ENCODE measurements at places on chromosomes 11 and 22.

DNA sequence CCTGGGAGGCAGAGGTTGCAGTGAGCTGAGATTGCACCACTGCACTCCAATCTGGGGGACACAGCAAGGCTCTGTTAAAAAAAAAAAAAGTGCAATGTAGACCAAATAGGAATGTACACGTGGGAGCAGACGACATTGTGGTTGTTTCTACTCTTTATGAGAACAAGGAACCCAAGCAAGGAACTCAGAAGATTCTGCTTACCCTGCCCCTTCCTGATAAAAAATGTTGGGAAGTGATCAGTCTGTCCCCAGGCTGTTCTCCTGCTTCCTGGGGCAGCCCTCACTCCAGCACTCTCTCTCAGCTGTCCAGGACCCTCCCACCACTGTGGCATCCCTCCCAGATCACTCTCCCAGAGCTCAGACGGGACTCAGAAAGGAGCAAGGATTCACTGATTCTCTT is 31.8 kb downstream of the SLCO2B1 start:
- H3K36me3 ChIP-seq: no peaks in the 10 kb centered on the region
- no peak for DNase-seq
- H3K27me3 ChIP-seq: no peaks in the 10 kb centered on the region
- H3K27ac ChIP-seq: no peak overlapping the region
- H3K4me1 ChIP-seq: no peaks in the 10 kb centered on the region

GRCh38 chr11:72396041-72396440 is 38.3 kb downstream of the CLPB start:
- peaks cover 4% of the 10 kb centered on the region for H3K36me3 ChIP-seq
- H3K27ac ChIP-seq: no peak overlapping the region

- no peaks in the 10 kb centered on the region for H3K4me1 ChIP-seq
- H3K27ac ChIP-seq: no peak overlapping the region
- H3K27me3 ChIP-seq: no peaks in the 10 kb centered on the region
- H3K36me3 ChIP-seq: no peaks in the 10 kb centered on the region
- no peak overlapping the region for H3K4me3 ChIP-seq
- DNase-seq: no peak
These were observed 129.9 kb downstream of the BUD13 start for GRCh38 chr11:116642902-116643301.

- no peaks in the 10 kb centered on the region for H3K4me1 ChIP-seq
- H3K4me3 ChIP-seq: no peak overlapping the region
- H3K27ac ChIP-seq: no peak overlapping the region
- no peak for DNase-seq
These were observed 43.7 kb upstream of the TOP3B start for GRCh38 chr22:22026157-22026831.

- H3K27me3 ChIP-seq: no peaks in the 10 kb centered on the region
- no peak for DNase-seq
- no peak overlapping the region for H3K4me3 ChIP-seq
- H3K36me3 ChIP-seq: no peaks in the 10 kb centered on the region
- no peak overlapping the region for H3K27ac ChIP-seq
These were observed 8.6 kb upstream of the ARHGAP8 start for GRCh38 chr22:44743804-44744211.

- no peaks in the 10 kb centered on the region for H3K36me3 ChIP-seq
- no peak overlapping the region for H3K27ac ChIP-seq
- no peaks in the 10 kb centered on the region for H3K4me1 ChIP-seq
These were observed 817.0 kb downstream of the NTM start for GRCh38 chr11:132187386-132187785.

- no peaks in the 10 kb centered on the region for H3K4me1 ChIP-seq
- H3K27ac ChIP-seq: no peak overlapping the region
- no peaks in the 10 kb centered on the region for H3K27me3 ChIP-seq
- DNase-seq: no peak
- H3K4me3 ChIP-seq: no peak overlapping the region
- H3K36me3 ChIP-seq: no peaks in the 10 kb centered on the region
These were observed 5.8 kb downstream of the TECTA start for GRCh38 chr11:121106812-121107211.

GRCh38 chr22:46598224-46598623 is 22.0 kb upstream of the GRAMD4 start:
- H3K36me3 ChIP-seq: no peaks in the 10 kb centered on the region
- H3K27ac ChIP-seq: no peak overlapping the region
- no peaks in the 10 kb centered on the region for H3K27me3 ChIP-seq
- no peak for DNase-seq
- H3K4me3 ChIP-seq: no peak overlapping the region

DNA sequence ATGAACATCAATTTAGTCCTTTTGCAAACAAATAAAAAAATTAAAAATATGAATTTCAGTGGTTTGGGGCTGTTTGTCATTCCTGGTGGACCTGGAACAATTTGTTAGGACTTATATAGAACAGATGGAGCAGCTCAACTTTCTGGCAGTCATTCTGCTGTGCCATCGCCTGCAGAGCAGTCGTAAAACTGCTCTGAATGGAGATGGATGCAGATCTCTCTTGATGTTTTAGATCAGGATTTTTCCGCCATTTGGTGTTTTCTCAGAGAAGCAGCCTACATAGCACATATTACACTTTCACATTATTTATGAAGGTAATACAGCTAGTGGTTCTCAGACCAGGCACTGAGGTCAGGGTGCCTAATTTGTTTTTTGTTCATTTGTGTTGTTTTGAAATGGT is 31.8 kb upstream of the HSPA8 start:
- DNase-seq: no peak
- H3K27ac ChIP-seq: no peak overlapping the region
- no peaks in the 10 kb centered on the region for H3K36me3 ChIP-seq
- no peaks in the 10 kb centered on the region for H3K27me3 ChIP-seq
- H3K4me3 ChIP-seq: no peak overlapping the region

GRCh38 chr11:133656082-133656635 is 123.9 kb upstream of the OPCML start:
- no peak for DNase-seq
- no peak overlapping the region for H3K4me3 ChIP-seq
- H3K4me1 ChIP-seq: no peaks in the 10 kb centered on the region
- no peaks in the 10 kb centered on the region for H3K27me3 ChIP-seq
- H3K27ac ChIP-seq: no peak overlapping the region
- no peaks in the 10 kb centered on the region for H3K36me3 ChIP-seq

DNA sequence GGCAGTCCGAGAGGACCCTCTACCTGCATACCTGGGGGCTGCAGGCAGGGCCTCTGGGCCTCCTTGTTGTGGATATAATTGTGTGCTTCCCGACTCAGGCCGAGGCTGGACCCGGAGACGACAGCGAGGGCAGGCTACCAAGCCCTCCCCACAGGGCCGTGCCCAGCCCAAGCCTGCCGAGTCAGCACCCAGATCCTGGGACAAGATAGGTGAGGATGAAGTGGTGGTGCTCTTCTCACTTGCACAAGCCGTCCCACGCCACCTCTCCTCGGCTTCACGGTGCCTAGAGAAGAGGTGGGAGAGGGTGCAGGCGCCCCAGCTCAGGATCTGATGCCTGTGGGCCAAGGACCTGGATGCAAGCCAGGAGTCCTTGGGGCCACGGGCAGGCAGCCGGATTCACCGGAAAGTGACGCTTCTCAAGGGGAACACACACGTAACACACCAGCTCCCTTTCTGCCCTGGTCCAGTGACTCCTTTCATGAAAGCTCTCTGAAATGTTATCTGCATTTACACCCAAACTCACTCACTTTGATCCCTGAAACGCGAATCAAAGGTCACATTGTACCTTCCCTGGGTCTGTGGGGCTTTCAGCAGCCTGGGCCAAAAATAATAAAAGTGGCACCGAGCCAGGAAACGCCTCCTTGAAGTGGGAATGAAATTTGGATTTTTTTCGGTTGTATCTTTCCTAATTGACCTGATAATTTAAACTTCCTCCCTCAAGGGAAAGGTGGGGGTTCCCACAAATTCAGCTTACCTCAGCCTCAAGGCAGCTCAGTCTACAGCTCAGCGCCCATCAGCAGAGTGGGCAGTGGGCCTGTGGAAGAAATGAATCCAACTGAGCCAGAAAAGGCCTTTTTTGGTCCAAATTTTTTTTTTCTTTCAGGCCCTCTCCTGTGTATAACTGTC is 1.1 kb upstream of the GNB1L start:
- peaks cover 27% of the 10 kb centered on the region for H3K4me1 ChIP-seq
- no peaks in the 10 kb centered on the region for H3K27me3 ChIP-seq

DNA sequence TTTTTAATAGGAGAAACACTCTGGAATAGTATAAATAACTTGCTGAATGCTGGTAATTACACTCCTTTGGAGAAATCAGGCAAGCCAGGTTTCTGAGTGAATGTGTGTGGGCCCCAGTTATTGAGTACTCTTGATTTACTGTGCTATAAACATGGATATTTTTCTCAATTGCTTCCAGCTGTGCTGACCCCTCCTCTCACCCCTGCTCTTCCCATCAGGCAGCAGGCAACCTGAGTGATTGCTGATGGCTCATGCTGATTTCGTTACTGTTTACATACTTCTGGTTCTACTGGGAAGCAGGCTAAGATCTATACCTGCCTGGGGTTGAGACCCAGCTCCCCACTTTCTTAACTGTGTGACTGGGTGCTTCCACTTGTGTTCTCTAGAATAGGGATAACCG is 68.5 kb downstream of the DHCR7 start:
- no peaks in the 10 kb centered on the region for H3K4me1 ChIP-seq
- no peak for DNase-seq
- no peaks in the 10 kb centered on the region for H3K36me3 ChIP-seq
- no peaks in the 10 kb centered on the region for H3K27me3 ChIP-seq

DNA sequence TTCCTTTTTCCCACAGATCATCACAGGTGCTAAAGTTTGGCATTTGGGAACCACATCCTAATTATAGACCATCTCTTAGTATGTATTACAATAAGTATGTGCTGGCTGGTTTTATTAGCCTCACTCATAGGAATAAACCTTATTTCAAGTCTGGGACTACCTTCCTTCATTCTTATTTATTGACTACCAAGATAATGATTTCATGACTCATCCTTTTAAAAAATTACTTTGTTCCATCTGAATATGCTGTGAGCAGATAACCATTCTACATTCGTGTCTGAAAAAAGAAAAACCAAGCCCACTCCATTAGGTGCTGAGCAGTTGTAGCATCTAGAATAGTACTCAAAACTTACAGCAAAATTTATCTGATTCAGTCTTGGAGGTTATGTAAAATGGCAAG is 12.3 kb downstream of the TNRC6B start:
- peaks cover 64% of the 10 kb centered on the region for H3K4me1 ChIP-seq
- no peak overlapping the region for H3K27ac ChIP-seq
- DNase-seq: no peak
- H3K27me3 ChIP-seq: no peaks in the 10 kb centered on the region
- H3K4me3 ChIP-seq: no peak overlapping the region
- H3K36me3 ChIP-seq: no peaks in the 10 kb centered on the region

DNA sequence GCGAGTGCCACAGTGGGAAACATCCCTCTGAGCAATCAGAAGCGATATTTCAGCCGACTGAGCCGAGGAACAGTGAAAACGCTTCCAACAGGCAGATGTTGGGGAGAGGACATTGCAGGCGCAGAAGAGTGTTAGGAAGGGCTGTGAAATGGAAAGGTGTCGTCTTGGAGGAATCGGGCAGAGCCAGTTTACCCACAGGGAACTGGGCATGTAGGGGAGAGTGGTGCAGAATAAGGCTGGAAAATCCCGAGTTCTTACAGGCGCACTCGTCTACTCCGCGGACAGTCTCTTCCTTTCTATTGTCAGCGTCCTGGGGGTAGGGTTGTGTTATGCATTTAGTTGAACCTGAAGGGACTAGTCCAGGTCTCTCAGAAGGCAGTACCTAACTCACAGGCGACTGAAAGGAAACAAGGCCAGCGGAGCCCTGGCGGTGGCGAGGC is 1.1 kb upstream of the APLP2 start:
- no peaks in the 10 kb centered on the region for H3K27me3 ChIP-seq
- H3K27ac ChIP-seq: peak overlapping the region; percentile 74
- no peaks in the 10 kb centered on the region for H3K36me3 ChIP-seq
- DNase-seq: no peak

- H3K27me3 ChIP-seq: no peaks in the 10 kb centered on the region
- H3K36me3 ChIP-seq: no peaks in the 10 kb centered on the region
- DNase-seq: no peak
- no peaks in the 10 kb centered on the region for H3K4me1 ChIP-seq
These were observed 40.2 kb downstream of the RRP8 start for GRCh38 chr11:6563121-6563619.

GRCh38 chr11:132838627-132839026 is 693.7 kb downstream of the OPCML start:
- no peak overlapping the region for H3K27ac ChIP-seq
- H3K4me1 ChIP-seq: no peaks in the 10 kb centered on the region
- no peaks in the 10 kb centered on the region for H3K27me3 ChIP-seq
- H3K4me3 ChIP-seq: no peak overlapping the region

- DNase-seq: no peak
- no peaks in the 10 kb centered on the region for H3K36me3 ChIP-seq
- H3K27ac ChIP-seq: no peak overlapping the region
- no peak overlapping the region for H3K4me3 ChIP-seq
These were observed 28.7 kb downstream of the PDGFB start for GRCh38 chr22:39216143-39216490.

- no peaks in the 10 kb centered on the region for H3K36me3 ChIP-seq
- no peak for DNase-seq
- H3K4me3 ChIP-seq: peak overlapping the region; percentile 50
- H3K27ac ChIP-seq: peak overlapping the region; percentile 27
- peaks cover 28% of the 10 kb centered on the region for H3K4me1 ChIP-seq
These were observed 1.2 kb downstream of the EIF4ENIF1 start for GRCh38 chr22:31488346-31488883.

GRCh38 chr11:71115770-71116692 is 136.3 kb downstream of the SHANK2 start:
- no peaks in the 10 kb centered on the region for H3K36me3 ChIP-seq
- H3K27me3 ChIP-seq: no peaks in the 10 kb centered on the region
- H3K4me3 ChIP-seq: no peak overlapping the region
- H3K4me1 ChIP-seq: no peaks in the 10 kb centered on the region

DNA sequence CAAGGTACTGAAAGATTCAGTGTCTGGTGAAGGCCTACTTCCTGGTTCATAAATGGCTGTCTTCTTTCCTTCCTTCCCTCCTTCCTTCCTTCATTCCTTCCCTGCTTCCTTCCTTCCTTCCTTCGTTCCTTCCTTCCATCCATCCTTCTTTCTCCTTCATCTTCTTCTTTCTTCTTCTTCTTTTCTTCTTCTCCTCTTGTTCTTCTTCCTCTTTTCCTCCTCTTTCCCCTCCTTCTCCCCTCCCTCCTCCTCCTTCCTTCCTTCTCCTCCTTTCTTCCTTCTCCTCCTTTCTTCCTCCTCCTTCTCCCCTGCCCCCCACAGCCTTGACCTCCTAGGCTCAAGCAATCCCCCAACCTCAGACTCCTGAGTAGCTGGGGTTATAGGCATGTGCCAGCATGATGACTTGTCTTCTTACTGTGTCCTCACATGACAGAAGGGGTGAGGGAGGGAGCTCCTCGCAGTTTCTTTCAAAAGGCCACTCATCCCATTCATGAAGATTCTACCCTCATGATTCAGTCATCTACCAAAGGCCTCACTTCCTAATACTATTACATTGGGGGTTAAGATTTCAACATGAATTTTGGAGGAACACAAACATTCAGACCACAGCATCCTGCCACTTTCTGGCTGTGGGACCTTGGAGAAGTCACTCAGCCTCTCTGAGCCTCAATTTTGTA is 22.6 kb upstream of the CCDC134 start:
- peaks cover 34% of the 10 kb centered on the region for H3K4me1 ChIP-seq
- no peaks in the 10 kb centered on the region for H3K36me3 ChIP-seq
- no peak overlapping the region for H3K27ac ChIP-seq
- H3K4me3 ChIP-seq: no peak overlapping the region
- H3K27me3 ChIP-seq: no peaks in the 10 kb centered on the region

Measured in CD8-positive, alpha-beta memory T cell (primary cell).